Thyroid gland (tissue), 4 donors: ENCODE measurements at places on chromosomes 2 and 18. TPM values are rescaled to one million over a fixed set of nuclear protein-coding genes. Genes with fewer than 3 reads are reported as not detected.

VWC2L gene
- not detected for total RNA-seq

THAP4 gene
- 47.8 TPM for total RNA-seq

GKN2 gene
- total RNA-seq, result not detected

HOXD9 gene
- 3.6 TPM for total RNA-seq

DYNAP gene
- not detected for total RNA-seq

SLC14A1 gene
- 20.5 TPM for total RNA-seq

CDKL4 gene
- total RNA-seq, result 0.34 TPM

INO80B gene
- 45.6 TPM for total RNA-seq

THSD7B gene
- total RNA-seq, result 1.2 TPM

STAT4 gene
- 1.0 TPM for total RNA-seq

IAH1 gene
- 50.3 TPM for total RNA-seq

LDAH gene
- total RNA-seq, result 16.9 TPM

ARHGAP28 gene
- 2.8 TPM for total RNA-seq

- DNase-seq, result no peak
These were observed 21.6 kb upstream of the TEX51 start for GRCh38 chr2:126877041-126877440.

DNA sequence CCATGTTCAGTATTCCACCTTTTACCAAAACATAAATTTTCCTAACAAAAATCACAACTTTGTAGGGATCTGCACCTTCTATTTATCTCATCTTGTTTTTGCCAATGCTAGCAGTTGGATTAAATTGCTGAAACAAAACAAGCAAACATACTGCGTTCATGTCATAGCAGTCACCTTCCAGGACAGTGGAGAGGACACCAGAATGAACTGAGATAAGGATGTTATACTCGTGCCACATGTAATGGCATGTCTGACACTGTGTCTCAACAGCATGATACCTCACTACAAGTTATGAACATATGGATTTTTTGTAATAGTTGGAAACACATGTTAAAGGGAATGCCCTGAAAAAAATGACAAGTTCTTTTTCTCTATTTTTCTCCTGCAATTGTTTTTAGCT lies 245.3 kb downstream of the XIRP2 start:
- no peak for DNase-seq

DNA sequence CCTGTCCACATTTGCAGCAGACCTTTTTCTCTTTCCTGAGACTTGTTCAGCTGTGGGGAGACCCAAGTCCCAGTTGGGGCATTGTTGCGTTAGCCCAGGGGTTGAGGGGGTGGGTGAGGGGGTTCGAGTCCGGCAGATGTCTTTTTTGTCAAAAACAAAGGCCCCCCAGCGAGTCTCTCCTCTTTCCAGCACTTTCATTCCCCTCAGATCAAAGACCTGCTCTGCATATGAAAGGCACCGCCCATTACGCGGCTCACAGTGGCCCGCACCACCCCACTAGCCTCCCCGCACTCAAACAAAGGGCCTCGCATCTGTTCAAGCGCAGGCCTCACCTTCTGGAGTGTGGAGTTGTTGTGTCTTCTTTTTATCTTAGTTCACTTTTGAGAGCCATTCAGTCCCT lies 25.2 kb downstream of the TRABD2A start:
- no peak for DNase-seq

- DNase-seq, result no peak
These were observed 815.0 kb upstream of the ID2 start for GRCh38 chr2:7866825-7867224.

DNA sequence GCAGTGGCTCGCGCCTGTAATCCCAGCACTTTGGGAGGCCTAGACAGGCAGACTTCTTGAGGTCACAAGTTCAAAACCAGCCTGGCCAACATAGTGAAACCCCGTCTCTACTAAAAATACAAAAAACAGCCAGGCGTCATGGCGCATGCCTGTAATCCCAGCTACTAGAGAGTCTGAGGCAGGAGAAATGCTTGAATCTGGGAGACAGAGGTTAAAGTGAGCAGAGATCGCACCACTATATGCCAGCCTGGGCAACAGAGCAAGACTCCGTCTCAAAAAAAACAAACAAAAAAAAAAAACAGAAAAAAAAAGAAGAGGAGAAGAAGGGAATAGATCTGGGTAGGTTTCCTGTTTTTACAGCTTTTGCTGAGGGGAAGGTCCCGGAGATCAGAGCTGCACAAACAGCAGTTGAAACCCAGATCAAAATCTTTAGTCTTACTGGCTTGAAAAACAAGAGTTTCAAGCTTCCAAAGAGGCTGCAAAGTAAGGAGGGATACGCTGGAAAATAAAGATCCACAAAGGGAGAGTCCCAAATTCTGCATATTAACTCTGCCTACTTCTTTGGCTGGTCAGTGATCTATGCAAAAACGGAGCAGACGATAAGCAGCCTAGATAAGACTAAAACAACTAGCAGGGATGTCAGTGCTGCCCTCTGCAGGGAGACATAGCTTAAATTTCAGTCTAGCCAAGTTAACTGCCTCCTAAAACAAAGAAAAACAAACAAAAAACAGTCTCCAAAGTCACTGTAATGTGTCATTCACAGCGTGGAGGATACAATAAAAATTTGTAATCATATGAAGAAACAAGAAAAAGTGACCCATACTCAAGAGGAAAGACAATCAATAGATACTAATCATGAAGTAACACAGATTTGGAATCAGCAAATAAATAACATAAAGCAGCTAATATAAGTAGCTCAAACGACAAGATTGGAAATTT lies 74.1 kb downstream of the TLK1 start:
- DNase-seq, result peak; percentile 34

GRCh38 chr2:100862081-100862480 lies 42.1 kb downstream of the NPAS2 start:
- no peak for DNase-seq

DNA sequence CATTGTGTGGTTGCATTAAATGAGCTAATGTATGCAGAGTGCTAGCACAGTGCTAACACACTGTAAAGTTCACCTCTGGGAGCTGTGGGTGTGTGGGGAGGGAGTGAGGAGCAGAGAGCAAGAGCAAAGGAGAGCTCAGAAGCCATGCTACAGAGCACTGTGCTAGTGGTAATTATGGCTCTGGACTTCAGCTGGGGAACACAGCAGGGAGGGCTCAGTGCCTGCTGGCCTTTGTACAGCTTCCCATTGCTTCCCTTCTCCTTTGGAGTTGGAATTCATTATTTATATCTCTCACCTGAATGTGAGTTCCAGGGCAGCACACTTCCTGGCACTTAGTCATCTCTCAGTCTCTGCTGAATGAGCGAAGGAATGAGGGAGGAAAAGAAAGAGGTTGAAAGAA lies 2.5 kb upstream of the PLA2R1 start:
- DNase-seq, result no peak

- no peak for DNase-seq
These were observed 393.2 kb upstream of the GALNT5 start for GRCh38 chr2:156864325-156864724.

DNA sequence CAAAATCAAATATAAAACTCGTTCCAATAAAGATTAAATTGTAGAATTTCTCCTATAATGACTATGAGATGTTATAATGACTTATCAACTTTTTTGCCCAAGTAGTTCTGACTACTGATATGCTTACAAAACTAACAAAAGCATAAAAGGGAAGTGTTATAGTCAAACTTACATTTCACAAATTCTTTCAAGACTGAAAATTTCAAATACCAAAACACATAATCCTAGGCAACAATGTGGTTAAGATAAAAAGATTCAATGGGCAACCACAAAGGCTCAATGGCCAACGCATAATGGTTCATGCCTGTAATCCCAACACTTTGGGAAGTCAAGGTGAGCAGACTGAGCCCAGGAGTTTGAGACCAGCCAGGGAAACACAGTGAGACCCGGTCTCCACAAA lies 135.7 kb downstream of the USP34 start:
- no peak for DNase-seq

DNA sequence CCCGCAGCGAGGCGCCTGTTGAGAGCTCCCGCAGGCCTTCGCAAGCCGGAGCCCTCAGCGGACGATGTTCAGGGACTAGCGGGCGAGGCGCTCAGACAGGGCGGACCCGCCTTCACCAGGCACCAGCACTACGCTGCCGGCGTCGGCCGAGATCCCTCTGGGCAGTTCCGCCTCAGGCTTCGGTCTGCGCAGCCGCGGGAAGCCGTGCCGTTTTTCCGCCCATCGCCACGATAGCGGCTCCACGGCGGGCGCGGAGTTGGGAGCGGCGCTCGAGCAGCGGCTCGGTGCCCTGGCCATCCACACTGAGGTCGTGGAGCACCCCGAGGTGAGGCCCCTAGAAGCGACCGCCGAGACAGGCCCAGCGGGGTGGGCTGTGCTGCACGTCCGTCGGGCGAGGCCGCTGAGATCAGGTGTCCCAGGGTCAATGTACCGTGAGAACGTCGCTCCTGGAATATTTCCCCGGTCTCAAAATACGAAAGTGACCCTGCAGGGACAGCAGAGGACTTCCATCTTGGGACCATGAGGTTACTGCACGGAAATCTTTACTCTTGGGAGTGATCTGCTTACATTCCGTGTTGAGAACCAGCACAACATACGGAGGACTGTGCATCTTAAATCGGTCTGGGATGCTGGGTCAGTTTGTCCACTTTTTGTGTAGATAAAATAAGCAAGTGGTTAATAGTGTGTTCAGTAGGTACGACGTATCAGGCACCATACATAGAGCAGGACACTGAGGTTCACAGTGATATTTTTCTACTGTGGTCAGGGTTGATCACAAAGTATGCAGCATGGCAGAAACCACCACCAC lies 13.3 kb upstream of the MTIF2 start:
- peak; percentile 85 for DNase-seq

DNA sequence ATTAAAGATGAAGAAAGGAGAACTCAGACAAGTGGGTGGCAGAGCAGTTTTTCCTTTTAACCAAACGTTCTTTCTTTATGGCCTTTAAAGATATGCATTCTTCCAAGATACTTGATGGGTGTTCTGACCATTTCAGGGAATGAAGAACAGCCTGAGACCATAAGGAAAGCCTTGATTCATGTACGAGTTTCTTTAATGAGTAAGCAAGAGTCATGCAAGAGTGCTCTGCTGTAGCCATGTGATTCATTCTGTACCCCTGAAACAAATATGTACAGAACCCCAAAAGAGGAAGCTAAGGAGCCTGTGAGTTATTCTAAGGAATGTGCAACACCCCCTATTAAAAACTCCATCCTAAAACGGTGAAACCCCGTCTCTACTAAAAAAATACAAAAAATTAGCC lies 372.8 kb downstream of the MTX2 start:
- DNase-seq, result no peak

GRCh38 chr2:16658076-16658739 lies 7.4 kb downstream of the CYRIA start:
- DNase-seq, result no peak

- DNase-seq, result peak; percentile 70
These were observed 78.9 kb downstream of the ZBTB7C start for GRCh38 chr18:48330016-48330991.

DNA sequence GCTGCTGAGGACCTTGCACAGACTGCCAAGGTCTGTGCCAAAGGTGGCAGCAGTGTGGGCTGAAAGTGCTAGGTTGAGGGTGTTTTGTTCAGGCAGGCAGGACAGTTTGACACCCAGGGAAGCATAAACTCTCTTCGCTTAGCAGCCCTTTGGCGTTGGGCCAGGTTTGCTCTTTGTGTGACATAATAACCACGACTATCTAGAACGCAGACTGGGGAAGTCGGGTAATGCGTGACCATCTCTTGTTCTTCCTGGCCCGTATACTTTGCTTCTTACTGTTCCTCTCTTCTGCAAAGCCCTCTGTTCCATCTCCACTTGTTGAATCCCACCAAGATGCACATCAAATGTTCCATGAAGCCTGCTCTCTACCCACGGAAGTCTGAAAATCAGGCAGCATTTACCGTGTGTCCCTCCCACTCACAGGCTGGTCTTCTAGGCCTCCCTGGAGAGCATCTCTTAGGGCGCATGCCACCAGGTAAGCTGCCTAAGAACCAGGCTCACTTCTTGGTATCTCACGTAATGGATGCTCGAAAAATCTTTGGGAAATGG lies 96.7 kb upstream of the LMAN1 start:
- DNase-seq, result no peak

GRCh38 chr2:22247466-22247865 lies 1123.7 kb downstream of the TDRD15 start:
- no peak for DNase-seq

DNA sequence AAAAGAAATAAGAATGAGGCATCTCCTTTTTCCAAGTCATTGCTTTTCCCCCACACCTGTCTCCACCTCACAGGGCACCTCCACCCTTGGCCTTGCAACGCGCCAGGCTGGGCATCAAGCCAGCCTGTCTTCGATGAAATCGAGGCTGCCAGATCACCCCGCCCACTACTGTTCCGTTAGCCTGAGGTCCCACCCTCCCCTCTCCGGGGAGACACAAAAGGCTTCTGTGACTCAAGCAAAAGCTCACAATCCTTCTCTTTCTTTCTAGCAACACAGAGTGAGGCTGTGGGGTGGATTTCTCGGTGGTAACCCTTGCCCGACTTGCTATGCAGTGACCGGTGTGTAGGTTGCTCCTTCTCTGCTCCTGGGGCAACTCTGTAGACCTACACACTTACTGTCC lies 9.9 kb downstream of the TNP1 start:
- peak; percentile 92 for DNase-seq

- no peak for DNase-seq
These were observed 10.4 kb downstream of the SERPINB12 start for GRCh38 chr18:63552581-63552980.

GRCh38 chr2:190382851-190383250 lies 25.3 kb upstream of the MFSD6 start:
- peak; percentile 21 for DNase-seq

DNA sequence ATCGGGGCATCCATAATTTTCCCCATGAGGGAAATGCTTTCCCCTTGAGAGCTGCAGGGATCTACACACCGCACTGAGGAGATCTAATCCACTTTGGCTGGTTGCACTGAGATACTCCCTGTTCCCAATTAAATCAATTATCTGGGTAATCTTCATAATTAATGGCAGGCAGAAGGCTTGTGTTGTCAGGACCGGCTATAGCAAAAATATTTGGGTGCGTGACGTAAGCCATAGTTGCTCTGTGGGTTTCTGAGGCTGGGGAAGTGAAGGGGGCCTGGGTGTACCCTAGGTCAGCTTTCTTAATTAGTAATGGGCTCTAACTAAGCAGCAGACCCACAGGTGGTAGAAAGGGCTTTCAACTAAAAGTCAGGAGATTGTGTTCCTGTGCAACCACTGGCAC lies 62.8 kb upstream of the UPP2 start:
- no peak for DNase-seq

DNA sequence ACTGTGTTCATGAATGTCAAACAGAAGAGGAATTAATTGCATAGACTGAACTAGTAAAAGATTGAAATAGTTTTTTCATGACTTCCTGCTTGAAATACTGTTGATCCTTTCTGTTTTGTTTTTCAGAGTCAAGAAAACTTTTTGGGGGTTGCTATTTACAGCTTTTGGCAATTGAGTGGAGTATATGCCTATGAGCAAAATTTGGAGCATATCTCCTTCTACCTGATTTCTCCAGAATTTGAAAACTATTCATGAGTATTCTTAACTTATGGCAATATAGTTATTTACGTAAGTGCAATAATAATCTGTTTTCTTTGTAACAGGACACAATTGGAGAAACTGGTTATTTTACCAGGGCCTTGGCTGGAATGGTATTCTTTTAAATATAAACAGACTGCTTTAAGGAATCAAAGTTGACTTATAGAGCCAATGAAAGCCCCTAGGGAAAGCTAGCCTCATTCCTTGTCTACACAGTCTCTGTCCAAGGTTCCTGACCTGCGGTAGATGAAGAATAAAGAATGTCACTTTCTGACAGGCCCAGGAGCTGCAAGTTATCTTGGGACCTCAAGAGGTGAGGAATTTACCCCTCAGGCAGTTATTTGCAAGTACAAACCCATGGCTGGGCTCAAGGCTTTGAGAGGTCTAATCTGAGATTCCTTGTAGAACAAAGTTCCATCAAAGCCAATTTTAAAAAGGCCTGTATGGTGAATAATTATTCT lies 193.5 kb upstream of the NDUFV2 start:
- no peak for DNase-seq

GRCh38 chr2:71581026-71581425 lies 127.7 kb downstream of the DYSF start:
- DNase-seq, result no peak
